ENCODE measurements at places on chromosomes 7 and 10. TPM values are rescaled to one million over a fixed set of nuclear protein-coding genes. Genes with fewer than 3 reads are reported as not detected.

The TEX47 gene
- total RNA-seq: not detected

The LIPF gene
- not detected for total RNA-seq

The AKR1C3 gene
- 69.5 TPM for total RNA-seq

The PON1 gene
- not detected for total RNA-seq

The TAS2R5 gene
- 3.9 TPM for total RNA-seq

The NOS3 gene
- under 0.01 TPM for total RNA-seq

The AUTS2 gene
- total RNA-seq: 9.5 TPM

The SPRN gene
- total RNA-seq: not detected

The TET1 gene
- total RNA-seq: under 0.01 TPM

The PANK1 gene
- 8.4 TPM for total RNA-seq
